ENCODE measurements at places on chromosomes 12 and 14. TPM values are rescaled to one million over a fixed set of nuclear protein-coding genes. Genes with fewer than 3 reads are reported as not detected.

DNA sequence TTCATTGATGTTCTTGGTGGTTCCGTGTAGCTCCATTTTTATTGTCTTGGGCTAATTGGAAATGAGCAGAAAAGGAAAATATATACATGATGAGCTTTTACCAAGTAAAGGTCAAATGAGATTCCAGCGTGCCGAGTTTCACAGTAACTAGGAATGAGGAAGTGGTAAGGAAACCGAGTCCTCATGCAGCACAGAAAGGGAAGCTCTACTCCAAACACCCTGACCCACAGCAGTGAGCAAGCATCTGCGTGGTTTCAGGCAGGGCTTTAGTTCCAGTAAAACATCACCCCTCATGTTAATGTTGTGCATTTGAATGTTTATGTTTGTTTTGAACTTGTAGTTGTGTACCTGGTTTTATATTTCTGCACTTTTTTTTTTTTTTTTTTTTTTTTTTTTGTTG is 208.0 kb downstream of the SLC41A2 start:
- DNase-seq = no peak

IGF1 gene
- total RNA-seq = 6.4 TPM

PRKD1 gene
- 3.0 TPM for total RNA-seq

DNA sequence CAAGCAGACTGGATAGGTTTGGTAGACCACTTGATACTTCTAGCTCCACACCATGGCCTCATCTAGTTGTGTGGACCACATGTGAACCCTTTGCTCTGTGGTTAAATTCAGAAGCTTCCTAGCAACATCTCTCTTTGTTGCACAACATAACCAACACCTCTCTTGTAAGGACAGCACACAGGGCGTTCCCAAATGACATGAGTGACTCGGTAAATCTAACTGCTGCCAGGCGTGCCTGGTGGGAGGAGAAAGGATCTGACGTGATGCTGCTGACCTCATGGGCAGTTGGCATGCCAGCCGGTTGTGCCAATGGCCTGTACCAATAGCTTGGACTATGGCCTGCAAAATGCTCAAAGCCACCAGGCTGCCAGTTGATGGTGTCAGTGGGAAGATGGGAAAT is 93.8 kb downstream of the CPSF2 start:
- no peak for DNase-seq

GPR84 gene
- total RNA-seq = not detected

Measured in left ventricle myocardium superior (tissue), 1 donor.